GM12891 (cell line): ENCODE measurements at places on chromosomes 11 and 22.

GRCh38 chr11:100105982-100106358 is 581.1 kb upstream of the ARHGAP42 start:
- no peak for DNase-seq

GRCh38 chr11:22807855-22808570 is 21.6 kb downstream of the SVIP start:
- DNase-seq = no peak

DNA sequence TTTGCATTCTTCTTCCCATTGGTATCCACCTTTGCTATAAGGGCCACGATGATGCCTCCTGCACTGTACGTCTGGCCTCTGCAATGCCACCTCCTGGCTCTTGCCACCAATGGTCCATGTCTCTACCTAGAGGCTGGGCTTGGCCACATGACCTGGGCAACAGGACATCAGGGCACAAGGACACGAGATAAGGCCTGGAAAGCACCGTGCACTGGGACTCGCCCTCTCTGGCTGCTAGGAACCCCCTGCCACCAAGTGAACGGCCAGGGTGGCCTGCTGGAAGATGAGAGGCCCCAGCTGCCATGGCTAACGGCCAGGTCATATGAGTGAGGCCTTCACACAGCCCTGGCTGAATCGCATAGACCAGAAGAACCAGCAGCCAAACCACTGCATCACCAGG is 87.4 kb downstream of the TRMU start:
- DNase-seq = no peak

DNA sequence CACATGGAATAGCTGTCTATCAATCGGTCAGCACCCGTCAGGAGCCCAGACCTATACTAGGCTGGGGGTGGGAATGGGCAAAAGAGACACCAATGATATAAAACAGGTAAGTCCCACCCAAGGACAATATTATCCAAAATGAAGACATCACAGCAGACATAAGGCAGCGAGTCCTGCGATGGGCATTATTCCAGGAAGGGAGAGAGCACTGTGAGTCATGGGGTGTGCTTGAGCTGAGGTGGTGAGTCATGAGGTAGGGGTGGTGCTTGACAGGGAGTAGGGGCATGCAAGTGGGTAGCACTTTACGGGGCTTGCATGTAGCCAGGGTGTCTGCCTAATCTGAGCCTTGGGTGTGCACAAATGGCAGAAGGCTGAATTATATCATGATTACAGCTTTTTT is 605.0 kb upstream of the CADM1 start:
- no peak for DNase-seq

DNA sequence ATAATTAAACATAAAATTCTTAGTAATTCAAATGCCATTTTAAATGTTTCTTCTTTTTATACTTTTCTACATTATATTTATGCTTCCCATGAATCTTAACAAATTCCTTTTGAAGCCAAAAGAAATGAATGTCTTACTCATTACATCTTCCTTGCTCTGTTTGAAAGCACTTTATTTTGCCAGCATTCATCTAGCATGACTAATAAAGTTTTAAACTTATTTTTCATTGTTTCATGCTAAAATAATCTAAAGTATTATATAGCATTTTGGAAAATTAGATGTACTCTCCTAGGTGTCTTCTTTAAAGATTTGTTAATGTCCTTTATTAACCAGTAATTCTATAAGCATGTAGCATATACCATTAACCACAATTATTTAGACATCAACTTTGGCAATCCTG is 9.7 kb upstream of the PIWIL4 start:
- no peak for DNase-seq

GRCh38 chr22:30398685-30399680 is 2.2 kb downstream of the SEC14L2 start:
- DNase-seq = no peak

DNA sequence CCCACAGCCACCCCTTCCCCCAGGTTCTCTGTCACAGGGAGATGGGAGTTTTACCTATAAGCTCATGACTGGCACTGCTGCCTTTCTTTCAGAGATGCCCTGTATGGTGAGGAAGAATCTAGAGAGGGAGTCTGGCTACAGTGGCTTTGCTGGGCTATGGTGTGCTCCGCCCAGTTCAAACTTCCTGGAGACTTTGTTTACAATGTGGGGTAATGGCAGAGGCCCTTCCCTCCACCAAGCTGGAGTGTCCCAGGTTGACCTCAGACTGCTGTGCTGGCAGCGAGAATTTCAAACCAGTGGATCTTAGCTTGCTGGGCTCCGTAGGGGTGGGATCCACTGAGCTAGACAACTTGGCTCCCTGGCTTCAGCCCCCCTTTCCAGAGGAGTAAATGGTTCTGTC is 143.5 kb downstream of the MSANTD4 start:
- DNase-seq = no peak

DNA sequence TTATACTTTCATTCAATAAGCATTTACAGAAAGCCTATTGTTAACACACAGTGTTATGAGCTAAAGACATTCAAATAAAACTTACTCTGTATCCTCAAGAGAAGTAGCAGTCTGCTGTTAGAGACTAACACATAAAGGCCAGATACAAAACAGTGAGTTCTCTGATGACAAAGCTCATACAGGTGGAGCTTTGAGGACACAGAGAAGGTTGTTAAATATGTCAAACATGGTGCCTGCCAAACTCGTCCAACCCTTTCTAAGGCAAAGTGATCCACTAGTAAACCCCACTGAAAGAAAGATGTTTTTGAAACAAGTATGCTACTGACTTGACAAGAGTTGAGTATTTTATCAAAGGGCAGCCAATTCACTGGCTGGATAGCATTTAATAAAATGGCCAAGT is 70.1 kb downstream of the C2CD3 start:
- no peak for DNase-seq

GRCh38 chr11:109309153-109309552 is 112.8 kb upstream of the C11orf87 start:
- no peak for DNase-seq

DNA sequence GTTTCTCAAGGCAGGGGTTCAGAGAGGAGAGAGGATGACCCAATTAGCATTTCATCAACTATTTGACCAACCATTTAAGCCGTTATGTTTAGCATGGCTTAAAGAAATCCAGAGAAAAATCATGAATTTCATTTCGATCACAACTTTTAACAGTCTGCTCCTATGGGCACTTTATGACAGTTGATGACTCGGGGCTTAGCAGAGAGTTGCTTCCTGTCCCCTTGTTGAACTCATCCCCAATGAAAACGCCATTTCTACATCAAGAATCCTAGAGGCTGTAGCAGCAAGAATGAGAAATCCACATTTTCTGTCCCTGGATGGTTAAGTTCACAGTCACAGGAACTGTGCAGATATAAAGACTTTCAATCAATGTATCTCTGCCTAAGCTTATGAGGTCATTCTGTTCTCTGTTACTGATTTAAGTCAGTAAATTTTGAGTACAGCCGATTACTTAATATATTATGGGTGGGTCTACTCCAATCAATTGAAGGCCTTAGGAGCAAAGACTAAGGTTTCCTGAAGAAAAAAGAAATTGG is 81.1 kb downstream of the BDNF start:
- no peak for DNase-seq

DNA sequence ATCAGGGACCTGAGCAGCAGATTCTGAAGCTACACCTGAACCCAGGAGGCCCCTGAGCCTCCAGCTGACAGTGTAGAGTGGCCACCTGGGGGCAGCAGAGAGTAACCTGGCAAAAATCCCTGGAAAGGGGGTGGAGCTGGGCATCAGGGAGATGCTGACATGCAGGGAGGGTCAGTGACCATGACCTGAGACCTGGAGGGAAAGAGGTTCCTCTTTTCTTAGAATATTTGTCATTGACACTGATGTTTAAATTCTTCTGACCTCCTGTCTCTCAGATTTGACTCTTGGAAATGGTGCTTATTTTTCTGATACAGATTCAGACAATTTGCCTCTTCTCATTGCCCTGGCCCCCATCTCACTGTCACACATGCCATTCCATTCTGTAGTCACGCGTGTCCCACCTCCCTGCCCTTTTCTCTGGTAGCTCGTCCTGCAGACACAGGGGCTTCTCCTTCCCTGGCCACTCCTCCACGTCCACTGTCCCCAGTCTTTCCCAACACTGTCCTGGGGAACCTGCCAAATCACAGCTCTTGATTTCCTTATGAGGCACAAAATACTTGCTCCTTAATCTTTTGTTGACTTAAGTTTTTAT is 117.2 kb upstream of the IGLL5 start:
- DNase-seq = no peak

GRCh38 chr11:94169930-94170545 is 41.4 kb downstream of the PANX1 start:
- DNase-seq = no peak

GRCh38 chr11:69563946-69564775 is 76.8 kb upstream of the CCND1 start:
- DNase-seq = no peak

DNA sequence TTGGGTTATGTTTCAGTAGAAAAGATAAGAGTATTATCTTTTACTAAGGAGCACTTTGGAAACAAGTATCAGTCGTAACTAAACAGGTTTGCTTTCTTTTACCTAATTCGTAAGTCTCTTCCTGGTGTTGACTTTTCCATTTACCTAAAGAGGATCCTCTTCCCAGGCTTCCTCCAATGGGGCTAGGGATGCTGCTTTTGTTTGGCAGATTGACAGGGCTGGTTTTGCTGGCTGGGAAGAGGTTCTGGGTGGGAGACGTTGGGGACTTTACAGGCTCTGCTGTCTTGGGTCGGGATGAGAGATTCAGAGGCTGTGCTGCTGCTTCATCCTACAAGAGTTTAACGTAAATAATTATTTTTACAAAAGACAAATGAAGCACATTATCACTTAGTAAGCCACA is 306.7 kb downstream of the SOX6 start:
- no peak for DNase-seq

GRCh38 chr11:115919341-115920091 is 415.3 kb upstream of the CADM1 start:
- DNase-seq = no peak

GRCh38 chr11:92702805-92703448 is 266.5 kb upstream of the MTNR1B start:
- no peak for DNase-seq

DNA sequence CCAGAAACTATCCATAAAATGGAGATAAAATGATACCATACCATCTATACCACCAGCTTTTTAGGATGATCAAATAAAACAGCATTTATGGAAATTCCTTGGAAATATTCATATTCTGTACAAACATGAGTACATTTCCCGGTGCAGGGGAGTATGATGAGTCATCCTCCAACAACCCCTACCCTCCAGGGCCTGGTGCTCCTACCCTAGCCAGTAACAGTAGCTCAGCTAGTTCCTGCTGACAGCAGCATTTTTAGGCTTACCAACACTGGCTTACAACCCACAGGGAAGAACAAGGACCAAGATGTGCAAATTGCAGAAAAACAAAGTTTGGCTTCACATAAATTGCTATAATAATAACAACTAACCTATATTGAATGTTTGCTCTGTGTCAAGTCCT is 406.2 kb upstream of the CADM1 start:
- no peak for DNase-seq
